ENCODE measurements at places on chromosomes 3 and 15.

- DNase-seq: no peak
Measured at GRCh38 chr15:68316061-68316804, 38.7 kb downstream of the FEM1B start.

DNA sequence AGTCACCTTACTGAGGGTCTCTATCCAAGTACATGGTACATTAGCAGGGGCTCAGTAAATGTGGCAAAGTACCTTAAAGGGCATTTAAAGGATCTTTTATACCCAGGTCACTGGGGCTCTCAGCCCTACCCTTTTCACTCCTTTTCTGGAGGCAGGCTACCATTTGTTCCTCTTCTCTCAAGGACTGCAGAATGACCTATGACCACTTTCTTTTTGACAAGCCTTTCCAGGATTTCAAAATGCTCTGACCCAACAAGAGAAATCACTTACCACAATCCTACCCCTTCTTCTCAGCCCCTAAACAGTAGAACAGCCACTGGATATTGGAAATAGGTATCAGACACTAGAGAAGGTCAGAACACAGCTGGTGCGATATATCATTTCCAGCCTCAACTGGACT is 221.8 kb upstream of the TPRG1 start:
- DNase-seq: no peak

- no peak for DNase-seq
Measured at GRCh38 chr3:126979046-126979628, 3.8 kb upstream of the PLXNA1 start.

DNA sequence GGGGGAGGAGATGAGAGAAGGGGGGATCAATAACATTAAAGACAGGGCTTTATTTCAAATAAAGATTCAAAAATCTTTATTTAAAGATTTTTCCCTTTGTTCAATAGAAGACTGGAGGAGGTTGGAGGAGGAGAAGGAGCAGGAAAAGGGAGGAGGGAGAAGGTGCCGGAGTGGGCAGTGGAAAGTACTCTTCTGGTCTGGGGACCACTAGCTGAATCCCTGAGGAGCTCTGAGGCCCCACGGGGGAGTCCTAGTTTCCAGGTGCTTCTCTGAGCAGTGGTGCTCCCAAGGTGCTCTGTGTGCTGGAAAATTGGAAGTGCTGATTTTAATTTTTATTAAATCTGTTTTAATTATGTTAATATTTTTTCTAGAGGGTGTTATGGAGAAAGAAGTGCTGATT is 19.4 kb upstream of the SEMA4B start:
- no peak for DNase-seq

DNA sequence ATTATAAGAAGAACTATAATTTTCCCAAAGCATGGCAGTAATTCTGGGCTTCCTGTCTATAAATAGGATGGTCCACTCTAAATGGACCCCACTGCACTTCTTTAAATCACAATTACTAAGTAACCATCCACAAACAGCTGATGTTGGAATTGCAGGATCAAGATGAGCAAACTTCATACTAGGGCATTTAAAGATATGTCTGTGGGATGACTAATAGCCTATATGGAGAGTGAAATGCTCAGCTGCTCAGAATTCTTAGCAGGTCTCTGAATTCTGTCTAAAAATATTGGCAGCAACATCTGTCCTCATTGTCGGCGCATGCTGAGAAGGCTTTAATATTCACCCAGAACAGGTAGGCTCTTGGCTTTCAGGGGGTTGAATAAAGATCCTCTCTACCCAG is 140.4 kb downstream of the SATB1 start:
- DNase-seq: no peak

- no peak for DNase-seq
Measured at GRCh38 chr15:74179101-74179841, 5.8 kb downstream of the ISLR start.

- no peak for DNase-seq
Measured at GRCh38 chr15:96966554-96966953, 636.1 kb downstream of the NR2F2 start.

- no peak for DNase-seq
Measured at GRCh38 chr3:3119393-3119851, 7.3 kb upstream of the TRNT1 start.

DNA sequence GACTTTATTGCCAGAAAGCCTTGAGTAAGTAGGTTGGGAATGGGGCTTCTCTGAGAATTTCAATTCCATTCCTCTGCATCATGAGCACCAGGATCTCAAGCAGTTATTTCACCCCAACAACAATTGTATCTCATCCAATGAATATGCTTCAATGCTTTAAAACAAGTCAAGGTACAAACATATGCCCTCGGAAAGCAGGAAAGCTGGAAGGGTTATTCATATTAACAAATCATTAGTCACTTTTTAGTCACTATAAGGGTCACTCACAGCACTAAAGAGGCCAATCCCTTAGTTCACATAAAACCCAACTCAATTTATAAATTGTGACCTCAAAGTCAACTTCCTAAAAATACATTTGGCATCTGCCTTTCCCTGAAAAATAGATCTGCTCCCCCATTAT is 16.2 kb downstream of the MB21D2 start:
- no peak for DNase-seq

DNA sequence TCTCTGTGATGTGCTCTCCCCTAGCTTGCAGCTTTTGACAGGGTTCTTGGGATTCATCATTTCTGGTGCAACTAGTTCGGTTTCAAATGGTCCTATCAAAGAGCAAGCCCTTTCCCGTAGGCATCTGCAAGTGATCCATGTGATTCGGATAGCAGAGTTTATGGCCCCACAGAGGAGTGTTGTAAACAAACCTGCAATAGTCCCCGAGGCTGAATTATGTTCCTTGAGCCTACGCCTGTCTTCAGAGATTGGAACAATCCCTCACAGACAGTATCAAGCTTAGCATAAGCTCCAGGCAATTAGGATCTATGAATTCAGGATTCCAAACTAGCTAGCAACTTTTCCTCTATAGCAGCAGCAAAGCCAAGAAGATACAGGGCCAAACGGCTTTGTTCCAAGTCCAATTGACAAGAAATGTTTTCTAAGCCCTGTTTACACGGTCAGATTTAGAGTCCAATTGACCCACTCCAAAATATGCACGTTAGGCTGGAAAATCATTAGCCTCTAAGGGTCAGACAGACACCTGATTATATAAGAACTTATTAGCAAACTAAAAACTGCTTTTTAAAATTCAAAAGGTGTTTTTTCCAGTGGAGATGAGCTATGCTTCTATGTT is 24.8 kb downstream of the LNP1 start:
- no peak for DNase-seq

GRCh38 chr15:66236806-66237375 is 16.7 kb downstream of the MEGF11 start:
- no peak for DNase-seq
